ENCODE measurements at places on chromosomes 6 and 20. TPM values are rescaled to one million over a fixed set of nuclear protein-coding genes. Genes with fewer than 3 reads are reported as not detected.

GRCh38 chr6:144449911-144450597 lies 164.9 kb downstream of the UTRN start:
- DNase-seq = no peak
- peaks cover 30% of the 10 kb centered on the region for H3K36me3 ChIP-seq
- no peak overlapping the region for H3K27ac ChIP-seq
- H3K4me1 ChIP-seq = no peaks in the 10 kb centered on the region
- H3K27me3 ChIP-seq = no peaks in the 10 kb centered on the region

DNA sequence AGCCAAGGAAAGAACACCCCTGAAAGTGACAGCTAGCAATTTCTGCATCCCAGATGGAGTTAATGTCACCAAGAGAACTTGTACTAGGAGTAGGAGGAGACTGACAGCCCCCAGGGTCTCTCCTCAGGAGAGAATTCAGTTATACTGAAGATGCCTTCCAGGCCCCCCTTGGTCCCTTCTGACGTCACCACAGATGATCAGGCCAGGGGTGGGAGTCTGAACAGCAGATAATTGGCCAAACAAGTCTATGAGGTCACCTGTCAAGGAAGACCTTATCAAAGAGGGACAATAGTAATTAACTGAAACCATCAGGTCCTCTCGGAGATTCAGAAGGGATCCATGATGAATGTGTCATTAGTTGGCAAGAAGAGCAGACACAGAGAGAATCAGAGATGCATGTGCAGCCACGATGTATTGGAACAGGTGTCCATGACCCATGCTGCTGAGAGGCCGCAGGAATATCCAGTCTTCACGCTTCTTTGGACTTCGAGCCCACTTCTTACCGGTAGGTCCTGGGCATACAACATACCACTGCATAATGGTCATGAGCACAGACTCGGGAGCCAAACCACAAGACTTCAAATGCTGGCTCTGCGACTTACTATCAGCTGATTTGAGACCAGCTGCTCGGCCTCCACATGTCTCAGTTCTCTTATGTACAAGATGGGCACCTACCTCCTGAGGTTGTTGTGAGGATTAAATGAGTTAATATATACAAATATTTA lies 10.2 kb downstream of the TRIM10 start:
- no peak overlapping the region for H3K27ac ChIP-seq
- no peak overlapping the region for H3K4me3 ChIP-seq
- H3K4me1 ChIP-seq = peaks cover 5% of the 10 kb centered on the region

- H3K27me3 ChIP-seq = no peaks in the 10 kb centered on the region
- H3K36me3 ChIP-seq = peaks cover 2% of the 10 kb centered on the region
- H3K27ac ChIP-seq = no peak overlapping the region
- no peaks in the 10 kb centered on the region for H3K4me1 ChIP-seq
- no peak overlapping the region for H3K4me3 ChIP-seq
Measured at GRCh38 chr6:26377719-26378118, 5.2 kb upstream of the BTN2A2 start.

GRCh38 chr6:4606821-4607704 lies 169.1 kb upstream of the CDYL start:
- H3K27me3 ChIP-seq = no peaks in the 10 kb centered on the region
- DNase-seq = peak; percentile 93
- no peaks in the 10 kb centered on the region for H3K36me3 ChIP-seq
- H3K27ac ChIP-seq = peak overlapping the region; percentile 73
- no peak overlapping the region for H3K4me3 ChIP-seq

- no peaks in the 10 kb centered on the region for H3K27me3 ChIP-seq
- no peak overlapping the region for H3K27ac ChIP-seq
- H3K36me3 ChIP-seq = no peaks in the 10 kb centered on the region
- DNase-seq = no peak
- H3K4me3 ChIP-seq = no peak overlapping the region
Measured at GRCh38 chr6:73377225-73377624, 7.5 kb upstream of the OOEP start.

- no peaks in the 10 kb centered on the region for H3K4me1 ChIP-seq
- DNase-seq = no peak
- H3K27me3 ChIP-seq = no peaks in the 10 kb centered on the region
- H3K36me3 ChIP-seq = no peaks in the 10 kb centered on the region
- H3K4me3 ChIP-seq = no peak overlapping the region
- H3K27ac ChIP-seq = no peak overlapping the region
Measured at GRCh38 chr20:53806683-53807401, 213.2 kb upstream of the ZNF217 start.

DNA sequence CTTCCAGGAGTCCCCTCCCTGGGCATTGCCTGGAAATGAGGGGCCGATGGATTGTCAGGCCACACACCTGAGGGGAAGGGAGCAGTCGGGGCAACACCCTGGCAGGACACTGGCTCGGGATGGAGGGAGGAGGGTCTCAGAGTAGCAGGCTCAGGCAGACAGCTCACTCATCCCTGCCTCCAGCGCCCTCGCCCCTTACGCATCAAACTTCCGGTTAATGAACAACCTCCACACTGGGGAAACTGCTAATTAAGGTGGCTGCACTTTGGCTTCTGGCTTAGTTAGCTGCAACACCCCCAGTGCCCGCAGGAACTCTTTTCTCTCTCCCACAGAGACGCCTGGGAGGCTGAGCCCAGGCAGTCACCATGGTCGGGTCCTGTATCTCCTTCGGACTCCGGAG lies 13.4 kb upstream of the CHRNA4 start:
- no peaks in the 10 kb centered on the region for H3K36me3 ChIP-seq
- no peak overlapping the region for H3K27ac ChIP-seq
- H3K4me1 ChIP-seq = no peaks in the 10 kb centered on the region
- no peak overlapping the region for H3K4me3 ChIP-seq
- DNase-seq = no peak

DNA sequence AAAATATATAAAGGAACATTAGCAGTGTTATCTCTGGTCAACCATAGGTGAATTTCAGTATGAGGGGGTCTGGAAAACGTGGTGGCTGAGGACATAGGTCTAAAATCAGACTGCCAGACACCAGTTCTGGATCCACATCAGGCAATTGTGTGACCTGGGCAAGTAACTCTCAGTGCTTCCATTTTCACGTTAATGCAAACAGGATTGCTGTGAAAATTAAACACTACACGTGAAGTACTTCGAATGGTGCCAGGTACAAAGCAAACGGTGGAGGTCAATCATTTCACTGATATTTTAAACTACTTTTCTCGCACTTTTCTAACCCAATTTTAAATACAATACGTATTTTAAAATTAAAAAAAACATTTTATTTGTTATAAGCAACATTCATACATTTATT lies 315.7 kb downstream of the TRDN start:
- H3K36me3 ChIP-seq = no peaks in the 10 kb centered on the region
- no peak overlapping the region for H3K27ac ChIP-seq
- no peaks in the 10 kb centered on the region for H3K27me3 ChIP-seq
- no peak for DNase-seq
- no peak overlapping the region for H3K4me3 ChIP-seq
- H3K4me1 ChIP-seq = no peaks in the 10 kb centered on the region

DNA sequence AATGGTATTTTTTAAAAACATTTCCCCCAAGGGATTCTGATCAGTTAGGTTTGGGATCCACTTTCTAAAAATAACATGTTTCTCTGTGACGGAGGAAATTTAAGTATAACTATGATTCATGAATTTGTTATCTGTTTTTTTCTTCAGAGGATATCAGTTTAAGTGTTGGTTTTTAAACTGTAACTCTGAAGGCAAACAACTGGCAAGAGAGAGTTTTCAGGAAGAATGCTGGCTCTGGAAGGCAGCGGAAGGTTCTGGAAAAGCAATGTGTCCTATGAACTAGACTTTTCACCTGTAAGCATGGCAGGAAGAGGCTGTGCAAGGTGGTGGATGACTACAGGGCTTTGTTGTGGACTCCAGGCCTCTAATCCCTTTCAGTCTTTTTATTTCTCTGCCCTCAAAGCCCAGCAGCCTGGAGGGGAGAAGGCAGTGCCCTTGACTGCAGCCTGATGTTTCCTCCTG lies 153.1 kb downstream of the GMPR start:
- H3K27me3 ChIP-seq = no peaks in the 10 kb centered on the region
- no peaks in the 10 kb centered on the region for H3K36me3 ChIP-seq
- peak; percentile 6 for DNase-seq
- H3K4me1 ChIP-seq = peaks cover 14% of the 10 kb centered on the region
- peak overlapping the region; percentile 51 for H3K27ac ChIP-seq
- H3K4me3 ChIP-seq = no peak overlapping the region

DNA sequence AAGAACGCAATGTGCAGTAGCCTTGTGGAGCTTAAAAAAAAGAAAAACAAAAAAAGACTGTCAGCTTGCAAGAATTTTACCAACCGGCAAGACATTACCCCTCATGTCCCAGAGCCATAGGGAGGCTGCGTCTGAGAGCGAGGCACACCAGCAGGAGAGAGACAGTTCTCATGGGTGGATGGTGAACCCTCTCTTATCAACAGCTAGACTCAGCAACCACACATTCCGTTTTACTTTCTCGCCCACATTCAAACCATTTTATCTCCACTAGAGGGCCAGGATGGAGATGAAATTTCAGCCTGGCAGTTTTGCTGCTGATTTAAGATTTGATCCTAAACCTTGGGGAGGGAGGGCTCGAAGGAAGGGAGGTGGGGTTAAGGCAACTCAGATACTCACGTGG lies 247.0 kb downstream of the ATXN1 start:
- no peak for DNase-seq
- no peak overlapping the region for H3K4me3 ChIP-seq
- H3K27ac ChIP-seq = no peak overlapping the region
- no peaks in the 10 kb centered on the region for H3K36me3 ChIP-seq

GRCh38 chr20:26295006-26295405 lies 598.4 kb upstream of the ZNF337 start:
- no peak overlapping the region for H3K4me3 ChIP-seq
- no peaks in the 10 kb centered on the region for H3K36me3 ChIP-seq
- H3K4me1 ChIP-seq = no peaks in the 10 kb centered on the region
- DNase-seq = no peak
- no peaks in the 10 kb centered on the region for H3K27me3 ChIP-seq
- H3K27ac ChIP-seq = no peak overlapping the region

- H3K27me3 ChIP-seq = no peaks in the 10 kb centered on the region
- no peak overlapping the region for H3K4me3 ChIP-seq
- peaks cover 5% of the 10 kb centered on the region for H3K4me1 ChIP-seq
Measured at GRCh38 chr6:3310703-3311102, 52.0 kb downstream of the PSMG4 start.

DNA sequence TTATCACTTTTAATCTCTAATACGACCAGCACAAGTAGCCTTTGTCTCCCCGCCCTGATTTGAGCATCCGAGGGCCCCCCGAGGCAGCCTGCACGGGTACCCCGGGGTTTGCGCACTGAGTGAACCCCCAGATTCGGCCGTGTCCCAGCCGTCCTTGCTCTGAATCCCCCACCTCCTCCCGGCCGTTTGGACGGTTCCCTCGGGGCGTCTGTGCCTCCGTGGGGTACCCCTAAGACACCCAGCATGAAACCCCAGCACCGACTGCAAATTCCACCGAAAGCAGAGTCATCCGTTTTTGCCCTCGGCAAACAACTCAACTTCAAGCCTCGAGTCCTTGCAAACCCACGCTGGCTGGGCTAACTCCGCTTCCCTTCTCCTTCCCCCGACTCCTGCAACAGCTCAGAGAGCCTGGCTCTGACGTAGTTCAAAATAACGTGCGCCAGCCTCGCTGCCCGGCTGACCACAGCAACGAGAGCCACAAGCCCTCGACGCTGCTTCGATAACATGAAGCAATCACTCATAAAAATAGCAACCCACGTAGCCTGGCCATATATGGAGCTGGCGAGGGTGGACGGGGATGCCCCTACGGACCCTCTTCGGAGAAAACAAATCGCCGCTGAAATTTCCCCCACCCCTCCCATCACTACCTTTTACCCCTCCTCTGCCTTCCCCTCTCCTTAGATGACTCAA lies 764 bp upstream of the SNAP25 start:
- peak overlapping the region; percentile 55 for H3K27ac ChIP-seq
- H3K36me3 ChIP-seq = no peaks in the 10 kb centered on the region
- DNase-seq = peak; percentile 41
- no peaks in the 10 kb centered on the region for H3K27me3 ChIP-seq
- peak overlapping the region; percentile 21 for H3K4me3 ChIP-seq
- H3K4me1 ChIP-seq = peaks cover 4% of the 10 kb centered on the region

DNA sequence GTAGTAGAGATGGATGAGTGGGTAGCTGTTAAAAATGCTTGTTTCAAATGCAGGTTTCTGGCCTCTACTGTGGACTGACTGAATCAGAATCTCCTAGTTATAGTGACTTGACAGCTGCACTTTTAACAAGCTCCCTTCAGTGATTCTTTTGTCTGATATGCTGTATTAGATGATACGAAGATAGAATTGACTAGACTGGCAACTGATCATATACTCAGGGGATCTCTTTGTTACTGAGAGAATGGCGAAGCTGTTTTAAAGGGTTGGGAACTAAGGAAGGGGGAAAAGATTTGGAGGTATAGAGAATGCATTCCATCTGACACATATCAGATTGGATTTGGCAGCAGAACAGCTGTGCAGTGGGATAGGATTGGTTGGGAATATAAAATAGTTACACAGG lies 7.0 kb downstream of the ENPP4 start:
- no peak for DNase-seq
- H3K36me3 ChIP-seq = peaks cover 3% of the 10 kb centered on the region
- H3K27me3 ChIP-seq = no peaks in the 10 kb centered on the region
- no peak overlapping the region for H3K4me3 ChIP-seq

DNA sequence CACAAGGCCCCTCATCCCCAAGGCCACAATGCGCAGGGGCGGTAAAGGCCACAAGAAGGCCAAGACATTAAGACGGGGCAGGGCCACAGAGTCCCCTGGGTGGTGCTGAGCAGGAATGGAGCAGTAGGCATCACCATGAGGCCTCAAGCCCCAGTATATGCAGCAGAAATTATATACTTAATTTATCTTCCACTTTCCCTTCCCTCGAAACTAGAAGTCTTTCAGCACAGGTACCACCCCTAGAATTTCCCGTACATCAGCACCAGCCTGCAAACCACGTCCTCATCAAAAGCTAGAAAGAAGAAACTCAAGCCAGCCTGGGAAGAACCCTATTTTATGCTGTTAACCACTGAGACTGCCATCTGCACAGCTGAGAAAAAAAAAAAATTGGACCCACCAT lies 89.4 kb downstream of the PLG start:
- H3K27ac ChIP-seq = no peak overlapping the region
- DNase-seq = no peak
- no peaks in the 10 kb centered on the region for H3K27me3 ChIP-seq
- H3K4me3 ChIP-seq = no peak overlapping the region

DNA sequence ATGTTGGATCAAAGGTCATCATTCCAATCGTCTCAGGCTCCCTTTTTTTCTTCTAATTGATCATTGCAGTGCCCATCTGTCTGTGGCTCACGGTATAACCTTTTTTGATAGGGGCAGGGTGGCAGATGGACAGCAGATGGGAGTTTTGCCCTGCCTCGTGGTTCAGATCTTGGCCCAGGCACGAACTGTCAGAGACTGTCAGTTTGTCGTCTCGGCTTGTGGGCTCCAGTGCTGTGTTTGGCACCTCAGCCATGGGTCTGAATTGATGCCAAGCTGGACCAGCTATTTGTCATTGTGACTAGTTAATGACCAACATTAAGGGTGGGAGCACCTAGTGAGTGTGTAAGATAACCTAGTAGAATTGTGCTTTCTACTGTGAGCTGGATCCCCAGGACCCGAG lies 197.6 kb downstream of the PRL start:
- DNase-seq = no peak
- H3K36me3 ChIP-seq = no peaks in the 10 kb centered on the region
- H3K27me3 ChIP-seq = no peaks in the 10 kb centered on the region

Gene GNAS-AS1
- 1.3 TPM for total RNA-seq

Gene C20orf144
- total RNA-seq = not detected

Gene BCAS1
- not detected for total RNA-seq

Gene ZC2HC1B
- not detected for total RNA-seq

Gene HCK
- total RNA-seq = 5.9 TPM
